ENCODE measurements at places on chromosomes 3 and 15. TPM values are rescaled to one million over a fixed set of nuclear protein-coding genes. Genes with fewer than 3 reads are reported as not detected.

- peaks cover 6% of the 10 kb centered on the region for H3K4me1 ChIP-seq
- peaks cover 3% of the 10 kb centered on the region for H3K27me3 ChIP-seq
- DNase-seq = no peak
- no peak overlapping the region for H3K4me3 ChIP-seq
These were observed 42.3 kb downstream of the ZDHHC19 start for GRCh38 chr3:196168808-196169391.

- DNase-seq = no peak
- no peak overlapping the region for H3K4me3 ChIP-seq
- no peaks in the 10 kb centered on the region for H3K27me3 ChIP-seq
- H3K27ac ChIP-seq = no peak overlapping the region
- no peaks in the 10 kb centered on the region for H3K4me1 ChIP-seq
These were observed 232.7 kb downstream of the MECOM start for GRCh38 chr3:169430707-169431404.

GRCh38 chr3:134092208-134092701 lies 62.5 kb upstream of the SLCO2A1 start:
- H3K36me3 ChIP-seq = no peaks in the 10 kb centered on the region
- no peak overlapping the region for H3K27ac ChIP-seq
- H3K4me1 ChIP-seq = no peaks in the 10 kb centered on the region
- no peaks in the 10 kb centered on the region for H3K27me3 ChIP-seq

Gene SCN11A
- total RNA-seq = 0.13 TPM

Gene MOBP
- 0.20 TPM for total RNA-seq

GRCh38 chr3:2603692-2604289 lies 505.1 kb downstream of the CNTN4 start:
- no peak overlapping the region for H3K27ac ChIP-seq
- no peaks in the 10 kb centered on the region for H3K27me3 ChIP-seq
- no peak overlapping the region for H3K4me3 ChIP-seq
- no peak for DNase-seq
- H3K4me1 ChIP-seq = no peaks in the 10 kb centered on the region

- no peak overlapping the region for H3K4me3 ChIP-seq
- H3K27me3 ChIP-seq = no peaks in the 10 kb centered on the region
- no peaks in the 10 kb centered on the region for H3K36me3 ChIP-seq
- H3K27ac ChIP-seq = peak overlapping the region; percentile 31
These were observed 36.5 kb downstream of the NCK1 start for GRCh38 chr3:136898549-136898948.

DNA sequence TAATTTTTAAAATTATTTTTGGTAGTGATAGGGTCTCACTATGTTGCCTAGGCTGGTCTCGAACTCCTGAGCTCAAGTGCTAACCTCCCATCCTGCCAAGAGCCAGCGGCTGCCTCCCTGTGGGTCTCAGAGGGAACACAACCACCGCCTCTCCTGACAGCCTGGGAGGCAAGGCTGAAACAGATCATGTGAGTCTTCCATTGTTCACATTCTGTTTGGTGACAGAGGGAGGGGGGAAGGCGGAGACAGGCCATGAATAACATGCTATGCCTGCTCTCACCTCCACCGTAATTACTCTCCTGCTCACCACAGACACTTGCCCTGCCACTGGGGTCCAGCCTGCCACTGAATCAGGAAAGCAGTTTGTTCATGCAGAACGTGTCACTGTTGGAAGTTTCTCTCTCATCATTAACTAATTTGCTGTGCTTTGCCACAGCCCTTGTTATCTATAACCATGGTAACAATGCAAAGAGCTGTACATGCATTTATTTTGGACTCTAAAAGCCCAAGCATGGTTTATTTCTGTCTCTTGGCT lies 78.4 kb upstream of the RASGRF1 start:
- peaks cover 42% of the 10 kb centered on the region for H3K27me3 ChIP-seq
- no peaks in the 10 kb centered on the region for H3K4me1 ChIP-seq
- no peak overlapping the region for H3K4me3 ChIP-seq
- no peak overlapping the region for H3K27ac ChIP-seq

Gene PLA1A
- not detected for total RNA-seq

All from T-cell (primary cell).